ENCODE measurements at places on chromosomes 7 and 10.

GRCh38 chr10:69807122-69807521 is 5.4 kb downstream of the COL13A1 start:
- DNase-seq: no peak

GRCh38 chr7:132145466-132145865 is 430.8 kb downstream of the PLXNA4 start:
- no peak for DNase-seq

- no peak for DNase-seq
Observed at GRCh38 chr10:43059828-43060227, 17.0 kb upstream of the RET start.

DNA sequence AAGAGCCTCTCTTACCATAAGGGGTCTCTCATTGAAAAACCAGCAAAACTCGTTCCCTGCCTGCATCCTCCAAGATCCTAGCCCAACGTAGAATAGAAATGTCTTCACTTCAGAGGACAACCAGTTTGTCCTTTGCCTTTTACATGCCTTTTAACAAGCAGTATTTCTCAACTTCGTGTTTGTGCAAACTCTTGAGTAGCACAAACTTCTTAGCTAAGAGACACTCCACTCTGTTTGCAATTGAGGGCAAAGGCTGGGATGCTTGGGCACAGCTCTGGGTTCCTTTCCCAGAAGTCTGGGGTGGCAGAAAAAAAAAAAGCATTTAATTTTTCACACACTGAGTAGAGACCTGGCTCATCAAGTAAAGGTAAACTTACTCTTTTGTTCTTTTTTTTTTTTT is 19.5 kb upstream of the KCTD7 start:
- DNase-seq: no peak

GRCh38 chr7:110448918-110449317 is 642.0 kb upstream of the LRRN3 start:
- no peak for DNase-seq

- DNase-seq: no peak
Observed at GRCh38 chr7:88635149-88635548, 124.4 kb upstream of the ZNF804B start.

GRCh38 chr10:13383399-13383761 is 35.3 kb upstream of the SEPHS1 start:
- DNase-seq: no peak

GRCh38 chr10:5589011-5589660 is 64.4 kb downstream of the CALML3 start:
- DNase-seq: no peak

DNA sequence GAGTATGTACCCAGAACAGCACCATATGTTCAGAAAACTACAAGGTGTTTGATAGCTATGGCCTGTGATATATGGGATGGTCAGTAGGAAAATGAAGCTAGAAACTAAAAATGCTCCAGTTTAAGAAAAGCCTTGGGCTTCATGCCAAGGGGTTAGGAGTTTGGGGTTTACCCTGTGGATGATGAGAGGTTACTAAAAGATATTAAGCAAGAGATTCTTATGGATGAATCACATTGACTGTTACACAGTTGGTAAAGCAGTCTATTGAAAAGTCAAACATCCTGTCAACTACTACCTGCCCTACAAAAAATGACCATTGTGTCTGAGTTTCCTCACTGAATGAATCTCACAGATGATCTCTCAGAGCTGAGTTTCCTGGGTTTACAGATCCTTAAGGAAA is 166.2 kb upstream of the INHBA start:
- no peak for DNase-seq

GRCh38 chr10:79098596-79099015 is 29.8 kb downstream of the ZMIZ1 start:
- DNase-seq: no peak

DNA sequence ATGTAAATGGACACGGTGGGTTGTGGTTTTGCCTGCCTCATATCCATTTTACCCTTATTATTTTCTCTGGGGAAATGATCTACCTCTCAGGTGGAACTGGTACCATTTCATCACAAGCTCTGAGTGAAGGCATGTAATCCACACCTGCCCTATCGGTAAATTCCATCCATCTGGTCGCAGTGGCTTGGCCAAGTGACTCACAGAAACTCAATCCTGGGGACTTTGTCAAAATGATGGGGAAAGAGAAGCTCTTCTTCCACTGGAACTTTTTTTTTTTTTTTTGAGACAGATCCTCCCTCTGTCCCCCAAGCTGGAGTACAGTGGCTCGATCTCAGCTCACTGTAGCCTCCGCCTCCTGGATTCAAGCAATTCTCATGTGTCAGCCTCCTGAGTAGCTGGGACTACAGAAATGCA is 48.2 kb upstream of the ANKRD1 start:
- DNase-seq: no peak

DNA sequence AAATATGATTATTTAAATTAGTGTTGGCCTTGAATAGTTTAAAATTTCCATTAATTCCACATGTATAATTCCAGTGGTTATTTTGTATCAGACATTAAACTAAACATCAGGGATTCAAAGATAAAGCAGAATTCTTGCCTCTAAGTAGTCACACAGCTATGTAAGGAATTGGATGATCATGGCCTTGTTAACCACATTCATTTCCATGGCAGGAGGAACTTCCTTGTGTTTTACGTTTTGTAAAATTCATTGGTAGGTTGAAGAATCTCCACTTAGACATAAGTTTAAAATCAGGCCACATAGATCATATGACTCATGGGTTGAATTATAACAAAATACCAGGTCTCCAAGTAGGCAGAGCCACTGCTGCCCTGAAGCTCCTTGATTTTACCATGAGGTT is 289.7 kb downstream of the PLXDC2 start:
- DNase-seq: no peak

DNA sequence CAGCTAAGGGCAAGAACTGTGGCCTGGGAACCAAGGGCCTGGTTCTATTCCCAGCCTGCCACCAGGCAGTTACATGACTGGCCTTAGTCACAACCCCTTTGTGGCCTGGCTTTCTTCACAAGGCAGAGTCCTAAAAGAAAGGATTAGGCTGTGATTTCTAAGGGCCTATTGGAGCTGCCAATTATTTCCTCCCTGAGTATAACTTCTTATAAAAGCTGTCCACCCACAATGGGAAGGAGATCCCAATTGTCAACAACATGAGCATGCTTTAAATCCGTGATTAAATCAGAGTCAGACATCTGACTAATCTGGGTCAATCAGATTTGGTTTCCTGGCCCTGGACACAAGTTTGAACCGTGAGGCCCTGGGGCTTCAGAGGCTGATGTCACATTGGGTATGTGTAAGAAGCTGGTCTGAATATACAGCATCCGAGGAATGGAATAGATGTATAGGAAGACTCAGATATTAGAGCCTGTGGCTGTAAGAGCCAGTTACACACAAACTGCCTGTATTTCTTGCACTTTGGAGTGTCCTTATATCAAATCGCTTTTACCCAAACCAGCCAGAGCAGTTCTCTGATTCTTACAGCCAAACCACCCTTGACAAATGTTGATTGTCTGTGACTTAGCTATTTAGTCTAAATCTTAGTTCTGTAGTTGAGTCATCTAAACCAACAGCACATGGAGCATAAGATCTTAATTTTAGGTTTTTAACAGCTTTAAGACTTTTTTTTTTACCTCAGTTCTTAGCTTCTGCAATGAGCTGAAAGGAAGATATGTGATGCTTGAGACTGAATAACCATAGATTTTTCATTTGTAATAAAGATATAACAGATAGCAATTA is 61.3 kb downstream of the ABCB4 start:
- DNase-seq: no peak

GRCh38 chr7:140525743-140526142 is 46.4 kb upstream of the MKRN1 start:
- DNase-seq: no peak

- DNase-seq: no peak
Observed at GRCh38 chr7:135877805-135878204, 99.4 kb downstream of the MTPN start.

DNA sequence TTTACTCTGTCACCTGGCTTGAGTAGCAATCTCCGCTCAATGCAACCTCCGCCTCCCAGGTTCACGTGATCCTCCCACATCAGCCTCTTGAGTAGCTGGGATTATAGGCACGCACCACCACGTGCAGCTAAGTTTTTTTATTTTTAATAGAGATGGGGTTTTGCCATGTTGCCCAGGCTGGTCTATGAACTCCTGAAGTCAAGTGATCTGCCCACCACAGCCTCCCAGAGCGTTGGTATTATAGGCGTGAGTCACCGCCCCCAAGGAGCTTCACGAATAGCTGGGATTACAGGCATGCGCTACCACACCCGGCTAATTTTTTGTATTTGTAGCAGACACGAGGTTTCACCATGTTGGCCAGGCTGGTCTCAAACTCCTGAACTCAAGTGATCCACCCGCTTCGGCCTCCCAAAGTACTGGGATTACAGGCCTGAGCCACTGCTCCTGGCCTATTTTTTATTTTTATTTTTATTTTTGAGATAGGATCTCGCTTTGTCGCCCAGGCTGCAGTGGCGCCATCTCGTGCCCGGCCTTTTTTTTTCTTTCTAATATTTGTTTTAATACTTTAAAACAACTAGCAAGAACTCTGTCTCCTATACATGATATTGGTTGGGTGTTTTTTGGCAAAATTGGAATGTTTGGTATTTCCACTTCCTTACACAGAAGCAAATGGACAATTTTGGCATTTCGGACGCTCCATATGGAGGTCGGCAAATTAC is 1.1 kb downstream of the EFCAB10 start:
- no peak for DNase-seq

- no peak for DNase-seq
Observed at GRCh38 chr7:88758381-88759229, 895 bp upstream of the ZNF804B start.

- DNase-seq: no peak
Observed at GRCh38 chr10:132113766-132114365, 48.1 kb downstream of the JAKMIP3 start.

GRCh38 chr7:157431951-157432540 is 95.2 kb downstream of the DNAJB6 start:
- no peak for DNase-seq

- DNase-seq: no peak
Observed at GRCh38 chr10:26386781-26387180, 51.4 kb upstream of the APBB1IP start.

GRCh38 chr10:72790216-72790990 is 98.5 kb downstream of the MCU start:
- DNase-seq: no peak

DNA sequence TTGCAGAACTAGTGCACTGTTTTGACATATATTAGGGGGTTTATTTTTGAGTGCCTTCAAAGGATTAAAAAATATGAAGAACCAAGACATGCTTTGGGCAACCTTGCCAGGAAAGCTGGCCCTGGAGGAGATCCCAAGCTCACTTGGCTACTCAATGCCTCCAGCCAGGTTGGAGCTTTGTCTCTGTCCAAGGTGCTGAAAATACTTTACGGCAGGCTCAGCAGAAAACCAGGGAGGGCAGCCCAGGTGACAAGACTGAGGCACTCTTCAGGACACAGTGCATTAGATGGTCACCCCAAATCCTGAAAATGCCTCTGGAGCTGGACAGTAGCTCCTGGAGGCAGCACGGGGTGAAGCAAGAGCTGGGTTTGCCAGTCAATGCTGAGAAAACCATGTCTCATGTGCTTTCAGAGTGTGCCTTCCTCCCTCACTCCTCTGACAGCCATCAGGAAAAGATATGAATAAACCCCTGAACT is 5.8 kb upstream of the KCNH2 start:
- no peak for DNase-seq

GRCh38 chr7:130441408-130441869 is 623 bp upstream of the CEP41 start:
- no peak for DNase-seq

GRCh38 chr7:8817448-8818036 is 384.1 kb downstream of the NXPH1 start:
- DNase-seq: no peak

GRCh38 chr10:50823789-50824188 is 61.6 kb downstream of the A1CF start:
- DNase-seq: no peak

DNA sequence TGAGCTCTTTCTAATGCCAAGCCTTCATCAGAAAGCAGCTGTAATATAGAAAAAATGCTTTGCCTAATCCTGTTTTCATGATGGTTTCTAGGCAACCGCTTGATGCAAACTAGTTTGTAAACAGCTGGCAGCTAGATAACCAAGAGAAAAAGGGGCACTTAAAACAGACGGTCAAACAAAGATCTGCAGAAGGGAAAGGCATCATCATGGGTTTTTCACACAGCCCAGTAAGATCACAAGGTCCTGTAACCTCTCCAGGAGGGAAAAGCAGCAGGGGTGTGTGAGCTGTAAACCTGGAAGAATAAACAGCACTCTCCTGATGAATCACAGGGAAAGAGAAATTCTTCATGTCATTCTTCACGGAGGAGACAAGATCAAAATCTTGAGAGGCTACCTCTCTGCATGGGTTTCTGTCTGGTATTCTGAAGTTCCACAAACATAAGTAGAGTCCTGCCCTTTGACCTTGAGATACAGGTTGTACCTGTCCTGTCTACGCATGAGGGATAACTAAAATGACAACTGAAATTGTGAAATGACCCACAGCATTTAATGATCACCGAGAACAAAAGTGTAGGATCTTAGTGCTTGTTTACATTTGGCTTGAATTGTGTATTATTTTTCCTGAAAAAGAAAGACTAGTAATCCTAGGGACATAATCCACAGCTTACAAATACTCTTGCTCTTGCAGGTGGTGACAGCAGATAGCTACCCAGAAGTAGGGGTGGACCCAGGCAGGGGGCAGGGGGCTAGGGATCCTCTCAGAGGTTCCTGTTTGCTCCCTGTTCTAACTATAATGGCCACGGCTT is 48.0 kb downstream of the CREB3L2 start:
- no peak for DNase-seq

GRCh38 chr10:13614530-13615332 is 28.0 kb downstream of the PRPF18 start:
- no peak for DNase-seq

GRCh38 chr7:22430457-22430856 is 69.5 kb downstream of the STEAP1B start:
- no peak for DNase-seq

- no peak for DNase-seq
Observed at GRCh38 chr10:118939211-118940007, 90.1 kb upstream of the NANOS1 start.

GRCh38 chr7:30070052-30070451 is 41.8 kb downstream of the PLEKHA8 start:
- no peak for DNase-seq

DNA sequence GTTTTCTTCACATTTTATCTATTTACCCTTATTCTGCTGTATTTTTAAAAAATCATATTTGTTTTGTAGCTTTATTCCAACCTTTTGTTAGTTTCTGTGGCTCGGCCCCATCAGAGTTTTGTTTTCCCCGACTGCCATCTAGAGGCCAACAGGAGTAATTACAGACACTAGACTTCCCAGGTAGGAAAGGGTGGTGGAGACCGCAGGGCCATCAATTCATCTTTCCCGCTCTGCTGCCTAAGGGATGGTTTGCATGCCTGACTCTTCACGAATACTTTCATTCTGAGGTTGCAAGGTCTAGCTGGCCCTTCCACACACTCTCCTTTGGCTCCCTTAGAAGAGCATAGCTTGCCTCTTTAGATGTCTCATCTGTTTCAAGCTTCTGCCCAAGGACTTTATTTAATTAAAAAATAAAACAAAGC is 38.3 kb downstream of the LYZL2 start:
- peak; percentile 31 for DNase-seq

- peak; percentile 17 for DNase-seq
Observed at GRCh38 chr10:111598433-111599059, 521.7 kb downstream of the ADRA2A start.
